Uterus (tissue), 4 donors: ENCODE measurements at places on chromosomes 11 and 22. TPM values are rescaled to one million over a fixed set of nuclear protein-coding genes. Genes with fewer than 3 reads are reported as not detected.

DNA sequence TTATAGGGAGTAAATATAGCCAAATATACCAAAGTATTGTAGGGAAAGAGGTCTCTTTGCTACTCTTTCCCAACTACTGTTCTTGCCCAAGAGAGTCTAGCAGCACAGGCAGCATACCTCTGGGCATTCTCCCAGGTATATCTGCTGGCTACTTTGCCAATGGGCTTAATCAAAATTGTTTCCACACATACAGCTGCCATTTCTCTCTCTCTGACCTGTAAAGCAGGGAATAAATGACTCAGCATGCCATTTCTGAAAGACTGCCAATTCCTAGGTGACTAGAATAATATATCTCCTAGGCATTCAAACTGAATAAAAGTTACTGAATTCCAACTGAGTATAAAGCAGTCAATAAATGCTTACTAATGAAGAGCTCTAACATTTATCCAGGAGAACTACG is 44.6 kb downstream of the RDX start:
- DNase-seq = no peak

DNA sequence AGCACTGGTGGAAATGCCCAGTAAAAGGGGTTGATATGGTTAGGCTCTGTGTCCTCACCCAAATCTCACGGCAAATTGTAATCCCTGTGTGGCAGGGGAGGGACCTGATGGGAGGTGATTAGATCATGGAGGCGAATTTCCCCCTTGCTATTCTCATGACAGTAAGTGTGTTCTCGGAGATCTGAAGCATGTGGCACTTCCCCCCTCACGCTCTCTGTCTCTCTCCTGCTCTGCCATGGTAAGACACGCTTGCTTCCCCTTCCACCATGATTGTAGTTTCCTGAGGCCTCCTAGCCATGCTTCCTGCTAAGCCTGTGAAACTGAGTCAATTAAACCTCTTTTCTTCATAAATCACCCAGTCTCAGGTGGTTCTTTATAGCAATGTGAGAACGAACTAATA is 37.4 kb downstream of the PACSIN2 start:
- DNase-seq = no peak

- DNase-seq = no peak
These were observed 58.1 kb downstream of the P4HA3 start for GRCh38 chr11:74253361-74253760.

- no peak for DNase-seq
These were observed 102.9 kb downstream of the TRIM29 start for GRCh38 chr11:120034881-120035630.

GRCh38 chr11:122731500-122731913 is 76.0 kb downstream of the UBASH3B start:
- no peak for DNase-seq

- no peak for DNase-seq
These were observed 23.9 kb upstream of the TTLL12 start for GRCh38 chr22:43210631-43211515.

- DNase-seq = peak; percentile 14
These were observed 83.7 kb downstream of the CDKN1C start for GRCh38 chr11:2801711-2802388.

DNA sequence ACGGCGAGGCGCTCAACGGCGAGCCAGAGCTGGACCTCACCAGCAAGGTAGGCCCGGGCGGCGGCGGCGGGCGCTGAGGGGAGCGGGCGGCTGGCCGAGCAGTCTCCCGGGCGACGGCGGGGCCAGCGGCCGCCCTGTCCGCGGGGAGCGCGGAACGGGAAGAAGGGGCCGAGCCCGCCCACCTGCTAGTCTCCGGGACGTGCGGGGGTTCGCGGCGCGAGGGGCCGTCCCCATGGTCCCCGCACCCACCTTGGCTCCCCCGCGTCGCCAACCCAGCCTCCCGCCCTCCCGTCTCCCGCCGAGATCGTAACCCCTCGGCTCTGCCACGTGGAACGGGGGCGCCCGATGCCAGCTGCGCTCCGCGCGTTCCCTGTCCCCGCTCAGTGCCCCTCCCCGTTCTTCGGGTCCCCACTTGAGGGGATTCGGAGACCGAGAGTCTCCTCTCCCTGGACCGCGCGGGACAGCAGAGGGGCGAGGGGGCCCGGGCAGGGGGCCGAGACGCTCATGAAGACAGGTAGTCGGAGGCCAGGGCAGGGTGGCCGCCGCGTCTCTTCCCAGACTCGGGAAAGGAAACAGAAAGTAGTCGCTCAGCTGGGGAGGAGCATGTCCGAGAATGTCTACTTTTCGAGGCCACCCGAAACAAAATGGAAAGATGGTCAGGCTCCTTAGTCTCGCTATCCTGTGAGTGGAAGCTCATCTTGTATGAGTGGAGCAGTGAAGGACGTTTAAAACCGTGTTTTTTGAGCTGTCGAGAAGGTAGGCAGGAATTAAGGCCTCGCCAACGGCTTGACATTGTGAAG is 557 bp downstream of the GTPBP1 start:
- peak; percentile 54 for DNase-seq

DNA sequence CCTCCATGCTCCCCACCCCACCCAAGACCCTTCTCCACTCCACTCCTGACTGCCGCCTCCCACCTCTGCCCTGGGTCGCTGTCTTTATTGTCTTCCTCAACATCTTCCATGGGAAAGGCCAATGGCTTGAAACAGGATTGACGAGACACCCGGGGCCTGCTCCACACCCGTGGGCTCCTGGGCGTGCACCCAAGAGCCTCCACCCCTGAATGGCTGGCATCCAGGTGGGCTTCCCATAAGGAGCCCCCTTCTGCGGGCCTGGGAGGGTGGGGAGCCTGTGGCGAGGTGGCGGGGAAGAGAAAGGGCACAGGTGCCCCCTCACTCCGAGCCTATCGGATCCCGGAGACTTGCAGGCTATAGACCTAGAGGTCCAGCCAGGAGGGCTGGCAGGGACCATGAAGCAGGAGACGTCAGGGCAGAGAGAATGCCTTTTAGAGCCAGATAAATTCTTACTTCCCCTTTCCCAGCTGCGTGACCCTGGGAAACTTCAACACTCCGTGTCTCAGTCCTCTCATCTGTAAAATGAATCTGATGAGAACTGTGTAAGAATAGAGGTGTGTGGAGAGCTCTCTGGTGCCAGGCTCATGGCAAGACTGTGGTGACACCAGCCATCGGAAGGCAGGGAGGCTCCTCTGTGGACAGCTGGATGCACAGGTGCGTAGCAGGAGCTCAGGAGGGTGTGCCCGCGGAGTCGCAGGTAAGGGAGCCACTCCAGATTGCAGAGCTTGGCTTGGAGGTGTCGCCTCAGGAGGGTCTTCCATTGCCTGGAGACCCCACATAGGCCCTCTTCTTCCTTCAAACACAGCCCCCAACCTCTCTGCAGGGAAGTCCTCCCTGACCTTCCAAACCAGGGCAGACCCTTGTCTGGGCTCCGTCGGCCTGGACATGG is 53.9 kb downstream of the SMIM38 start:
- no peak for DNase-seq

DNA sequence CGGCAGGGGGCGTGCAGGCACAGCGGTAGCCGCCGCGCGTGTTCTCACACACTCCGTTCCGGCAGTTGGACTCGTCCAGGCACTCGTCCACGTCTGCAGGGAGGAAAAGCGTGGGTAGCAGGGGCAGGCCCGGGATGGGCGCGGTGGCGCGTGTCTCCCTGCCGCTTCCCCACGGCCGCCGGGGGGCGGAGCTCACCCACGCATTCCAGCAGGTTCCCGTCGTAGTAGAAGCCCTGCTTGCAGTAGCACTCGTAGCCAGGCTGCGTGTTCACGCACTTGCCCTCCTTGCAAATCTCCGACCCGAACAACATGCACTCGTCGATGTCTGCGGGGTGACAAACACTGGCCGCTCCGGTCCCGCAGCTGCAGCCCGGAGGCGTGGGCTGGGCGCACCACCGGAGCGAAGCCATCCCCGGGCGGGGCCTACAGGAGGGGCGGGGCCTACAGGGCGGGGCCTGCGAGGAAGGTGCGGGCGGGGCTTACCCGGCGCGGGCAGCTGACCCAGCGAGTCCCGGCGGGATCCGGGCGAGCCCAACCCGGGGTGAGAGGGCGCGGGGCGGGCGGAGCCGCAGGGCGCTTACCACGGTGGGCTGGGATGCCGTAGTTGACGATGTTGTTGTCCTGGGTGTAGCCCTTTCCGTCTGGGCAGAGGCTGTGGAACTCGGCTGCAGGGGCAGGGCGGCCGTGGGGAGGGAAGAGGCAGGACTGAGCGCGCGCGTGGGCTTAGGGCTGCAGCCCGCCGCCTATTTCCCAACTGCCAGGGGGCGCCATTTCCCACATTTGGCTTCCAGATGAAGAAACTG is 15.6 kb downstream of the SCYL1 start:
- peak; percentile 92 for DNase-seq

- no peak for DNase-seq
These were observed 24.2 kb downstream of the PARVG start for GRCh38 chr22:44204739-44205515.

DNA sequence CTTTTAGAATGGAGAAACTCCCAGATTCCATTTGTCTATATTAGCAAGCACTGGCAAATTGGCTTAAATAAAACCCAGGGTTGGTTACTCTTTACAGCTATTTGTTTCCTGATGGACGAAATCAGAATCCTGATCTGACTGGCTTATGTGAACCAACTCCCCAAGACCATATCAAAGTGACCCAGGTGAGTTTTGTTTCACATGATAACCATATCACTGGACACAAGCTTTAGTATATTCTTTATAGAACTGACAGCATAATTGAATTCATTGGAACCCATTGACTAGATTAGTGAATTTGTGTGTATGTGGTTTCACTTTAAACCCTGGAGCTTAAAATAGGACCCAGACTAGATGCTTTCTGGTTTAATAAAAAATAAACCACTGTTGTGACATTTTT is 39.3 kb downstream of the MCAM start:
- no peak for DNase-seq

GRCh38 chr11:130655300-130655699 is 206.9 kb downstream of the ADAMTS15 start:
- no peak for DNase-seq

DNA sequence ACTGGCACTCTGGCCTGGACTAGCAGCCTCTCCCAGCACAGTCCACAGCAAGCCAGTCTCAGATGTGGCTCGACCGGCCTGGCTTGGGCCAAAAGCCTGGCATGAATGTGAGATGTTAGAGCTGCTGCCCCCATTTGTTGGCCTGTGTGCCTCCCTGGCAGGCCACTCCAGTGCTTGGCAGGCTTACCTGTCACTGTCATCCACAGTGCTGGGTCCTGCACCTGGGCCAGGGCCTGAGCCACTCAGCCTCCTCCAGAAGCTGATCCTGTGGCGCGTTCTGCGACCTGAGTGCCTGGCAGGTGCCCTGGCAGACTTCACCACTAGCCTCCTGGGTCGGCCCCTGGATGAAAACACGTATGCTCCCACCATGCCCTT is 36.1 kb downstream of the RRP8 start:
- DNase-seq = no peak

DNA sequence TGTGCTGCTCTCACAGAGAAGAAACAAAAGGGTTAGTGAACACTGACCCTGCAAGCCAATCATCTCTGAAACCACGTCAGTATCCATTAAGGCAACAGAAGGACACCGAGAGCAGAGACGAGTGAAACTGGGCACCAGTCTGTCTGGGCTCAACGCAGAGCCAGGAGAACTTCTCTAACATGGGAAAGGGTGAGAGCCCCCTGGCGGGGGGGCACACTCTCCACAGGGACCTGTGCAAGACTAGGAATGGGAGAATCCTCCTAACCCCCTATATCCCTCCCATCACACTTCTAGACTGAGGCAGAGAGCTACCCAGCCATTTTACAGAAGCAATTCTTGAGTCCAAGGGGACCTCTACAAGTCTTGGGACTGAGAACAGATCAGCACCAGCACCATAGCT is 285.8 kb downstream of the SOX6 start:
- DNase-seq = no peak

DNA sequence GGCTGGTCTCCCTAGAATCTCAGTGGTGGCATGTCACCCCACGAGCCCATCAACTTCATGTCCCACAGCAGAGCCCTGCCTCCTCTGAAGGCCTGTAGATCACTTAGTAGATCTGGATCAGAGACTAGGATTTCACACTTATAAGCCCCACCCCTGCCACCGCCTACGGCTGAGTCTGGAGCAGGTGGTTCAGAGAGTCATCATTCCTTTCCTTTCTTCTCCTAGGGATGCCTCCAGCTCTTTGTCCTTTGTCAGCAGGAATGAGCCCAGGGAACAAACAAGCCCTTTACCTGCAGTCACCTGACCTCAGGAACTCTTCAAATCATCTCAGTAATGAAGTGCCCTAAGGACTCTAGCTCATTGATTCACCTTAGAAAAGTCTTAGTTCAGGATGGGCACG is 37.8 kb downstream of the SCGB1A1 start:
- DNase-seq = no peak

DNA sequence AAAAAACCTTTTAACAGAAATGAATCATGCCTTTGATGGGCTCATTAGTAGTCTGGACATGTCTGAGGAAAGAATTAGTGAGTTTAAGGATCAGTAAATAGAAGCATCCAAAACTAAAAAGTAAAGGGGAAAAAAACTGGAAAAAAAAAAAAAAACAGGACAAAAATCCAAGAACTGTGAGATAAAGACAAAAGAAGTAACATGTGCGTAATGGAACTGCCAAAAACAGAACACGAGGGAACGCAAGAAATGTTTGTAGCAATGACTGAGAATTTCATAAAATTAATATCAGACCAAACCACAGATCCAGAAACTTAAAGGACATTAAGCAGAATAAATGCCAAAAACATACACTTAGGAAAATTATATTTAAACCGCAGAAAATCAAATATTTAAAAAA is 77.4 kb downstream of the MS4A13 start:
- no peak for DNase-seq

GRCh38 chr11:70725278-70725677 is 326.9 kb downstream of the CTTN start:
- DNase-seq = no peak

DNA sequence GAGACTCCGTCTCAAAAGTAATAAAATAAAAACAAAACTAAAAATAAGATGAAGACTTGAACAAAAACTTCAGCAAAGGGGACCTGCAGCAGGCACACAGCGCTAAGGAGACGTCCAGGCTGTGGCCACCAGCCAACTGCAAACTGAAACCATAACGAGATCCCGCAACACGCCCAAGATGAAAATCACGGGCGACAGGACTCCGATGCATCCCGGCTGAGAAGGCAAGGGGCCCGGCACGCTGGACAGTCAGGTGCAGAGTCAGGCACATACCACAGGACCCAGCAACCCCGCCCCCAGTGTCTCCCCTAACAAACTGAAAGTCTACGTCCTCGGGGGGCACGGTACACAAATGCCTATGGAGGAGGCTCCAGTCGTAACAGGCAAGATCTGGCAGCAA is 9.2 kb downstream of the HRAS start:
- DNase-seq = no peak

GRCh38 chr11:131311776-131312514 is 58.5 kb upstream of the NTM start:
- DNase-seq = no peak

GRCh38 chr11:12993626-12994025 is 15.5 kb upstream of the RASSF10 start:
- DNase-seq = no peak

The TNNT3 gene
- 3.2 TPM for total RNA-seq

The CD3E gene
- not detected for total RNA-seq

The TIMM10 gene
- total RNA-seq = 21.3 TPM

The GDPD4 gene
- total RNA-seq = 0.07 TPM

The GPR83 gene
- total RNA-seq = not detected

The TCN2 gene
- total RNA-seq = 44.5 TPM

The KDM4D gene
- 1.9 TPM for total RNA-seq

The TNNI2 gene
- 0.95 TPM for total RNA-seq

The SYT13 gene
- total RNA-seq = 4.9 TPM

The RCE1 gene
- 13.5 TPM for total RNA-seq

The KCTD14 gene
- total RNA-seq = 10.6 TPM

The MOGAT2 gene
- total RNA-seq = 0.62 TPM

The NLRP6 gene
- total RNA-seq = 0.30 TPM
